Dermis blood vessel endothelial cell (primary cell): ENCODE measurements at places on chromosomes 5 and 9. TPM values are rescaled to one million over a fixed set of nuclear protein-coding genes. Genes with fewer than 3 reads are reported as not detected.

GRCh38 chr5:24899180-24899579, 254.4 kb upstream of the CDH10 start:
- DNase-seq = no peak

- no peak for DNase-seq
Observed at GRCh38 chr5:45093377-45093776, 284.6 kb downstream of the MRPS30 start.

DNA sequence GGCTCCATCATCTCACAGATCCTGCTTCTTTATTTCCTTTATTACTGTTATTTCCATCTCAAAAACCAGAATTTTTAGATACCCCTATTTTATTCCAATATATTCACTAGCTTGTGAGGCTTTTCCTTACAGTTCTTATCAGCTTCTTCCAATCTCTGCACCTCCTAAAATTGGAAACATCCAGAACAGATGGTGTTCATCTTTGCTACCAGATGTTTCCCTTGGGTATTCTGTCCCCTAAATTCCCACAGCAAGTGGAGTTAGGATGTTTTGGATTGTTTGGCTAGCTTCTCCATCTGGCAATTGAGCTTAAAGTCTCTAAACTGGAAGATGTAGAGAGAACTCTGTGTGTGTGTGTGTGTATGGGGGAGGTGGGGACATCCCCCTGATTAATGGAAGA, 580.4 kb downstream of the DTWD2 start:
- no peak for DNase-seq

- DNase-seq = no peak
Observed at GRCh38 chr5:54718656-54719055, 201.1 kb downstream of the SNX18 start.

GRCh38 chr9:79489261-79490000, 82.3 kb upstream of the TLE4 start:
- no peak for DNase-seq

DNA sequence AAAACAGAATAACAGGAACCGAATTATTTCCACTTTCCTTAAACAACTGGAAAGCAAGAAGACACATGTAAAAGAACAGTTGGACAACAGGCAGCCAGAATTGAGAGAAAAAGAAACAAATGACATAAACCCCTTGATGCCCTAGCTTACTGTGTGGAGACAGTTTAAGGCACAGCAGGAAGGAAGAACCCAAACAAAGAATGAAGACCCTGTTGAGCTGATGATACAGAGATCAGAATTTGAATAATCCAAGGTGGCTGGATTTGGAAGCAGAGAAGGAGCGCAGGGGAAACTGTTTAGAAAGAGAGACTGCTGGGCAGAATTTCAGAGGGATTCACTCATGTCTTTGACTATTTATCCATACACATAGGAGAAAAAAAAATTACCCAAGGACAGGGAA, 316.3 kb upstream of the POU5F2 start:
- no peak for DNase-seq

DNA sequence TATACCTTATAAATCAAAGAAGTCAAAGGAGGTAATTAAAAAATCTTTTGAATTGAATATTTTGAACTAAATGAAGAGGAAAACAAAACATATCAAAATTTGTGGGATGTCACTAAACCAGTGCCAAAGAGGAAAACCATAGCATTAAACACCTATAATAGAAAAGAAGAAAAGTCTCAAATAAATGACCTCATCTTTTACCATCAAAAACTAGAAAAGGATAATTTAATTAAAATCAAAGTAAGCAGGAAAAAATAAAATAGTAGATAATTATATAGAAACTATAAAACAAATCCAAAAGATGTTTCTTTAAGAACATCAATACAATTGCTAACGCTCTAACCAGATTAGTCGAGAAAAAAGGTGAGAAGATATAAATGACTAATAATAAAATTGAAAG, 47.8 kb downstream of the LPAR1 start:
- DNase-seq = no peak

DNA sequence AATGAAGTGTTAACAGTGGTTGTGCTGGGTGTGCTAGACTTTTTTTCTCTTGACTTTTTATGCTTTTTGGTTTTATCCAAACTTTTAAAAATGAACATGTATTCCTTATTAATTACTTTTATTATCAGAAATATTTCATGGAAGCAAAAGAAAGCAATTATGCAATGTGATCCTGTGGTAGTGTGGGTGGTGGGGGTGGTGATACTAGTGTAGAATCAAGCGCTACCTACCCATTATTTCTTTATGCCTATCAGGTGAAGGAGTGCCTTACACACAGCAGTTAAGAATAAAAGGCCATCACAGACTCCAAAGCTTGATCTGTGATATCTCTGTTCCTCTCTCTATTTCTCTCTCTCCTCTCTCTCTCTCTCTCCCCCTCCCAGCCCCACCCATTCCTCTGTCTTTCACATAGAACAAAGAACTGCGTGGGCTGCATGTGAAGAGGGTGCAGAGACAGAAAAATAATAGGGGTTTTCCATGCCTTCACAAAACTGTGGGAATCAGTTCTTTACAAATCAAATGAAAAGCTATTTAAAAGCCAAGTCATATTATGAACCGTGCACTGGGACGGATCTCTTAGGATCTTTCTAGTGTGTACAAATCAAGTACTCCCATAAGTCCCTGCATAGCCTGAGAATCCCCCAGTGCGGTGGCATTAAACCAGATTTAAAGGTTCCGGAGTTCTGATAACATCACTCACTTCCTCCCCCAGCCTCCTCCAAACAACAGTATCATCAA, 351.2 kb downstream of the RAB3C start:
- no peak for DNase-seq

DNA sequence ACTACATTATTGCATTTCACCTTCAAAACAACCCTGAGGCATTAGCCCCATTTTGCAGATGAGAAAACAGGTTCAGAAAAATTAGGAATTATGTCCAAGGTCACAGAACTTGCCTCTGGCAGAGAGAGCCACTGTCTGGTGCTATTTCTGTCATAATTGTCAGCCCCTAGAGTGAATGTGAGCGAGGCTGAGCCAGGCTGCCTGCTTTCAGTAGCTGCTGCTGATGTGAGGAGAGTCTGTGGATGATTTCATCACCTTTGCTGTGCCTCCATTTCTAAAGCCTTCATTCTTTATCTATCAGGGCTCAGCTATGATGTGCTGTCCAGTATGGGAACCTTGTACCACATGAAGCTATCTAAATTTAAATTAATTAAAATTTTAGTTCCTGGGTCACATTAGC, 71.4 kb downstream of the INSYN2B start:
- DNase-seq = no peak

The WHRN gene
- total RNA-seq = 0.09 and 0.17 TPM in 2 replicates

The C6 gene
- not detected in 2 replicates for total RNA-seq

The STING1 gene
- total RNA-seq = 36.9 and 69.6 TPM in 2 replicates
